T-helper 1 cell (primary cell): ENCODE measurements at places on chromosomes 7 and 10.
A peak's percentile ranks its signal among the peaks of the same experiment; 100 is the strongest.

DNA sequence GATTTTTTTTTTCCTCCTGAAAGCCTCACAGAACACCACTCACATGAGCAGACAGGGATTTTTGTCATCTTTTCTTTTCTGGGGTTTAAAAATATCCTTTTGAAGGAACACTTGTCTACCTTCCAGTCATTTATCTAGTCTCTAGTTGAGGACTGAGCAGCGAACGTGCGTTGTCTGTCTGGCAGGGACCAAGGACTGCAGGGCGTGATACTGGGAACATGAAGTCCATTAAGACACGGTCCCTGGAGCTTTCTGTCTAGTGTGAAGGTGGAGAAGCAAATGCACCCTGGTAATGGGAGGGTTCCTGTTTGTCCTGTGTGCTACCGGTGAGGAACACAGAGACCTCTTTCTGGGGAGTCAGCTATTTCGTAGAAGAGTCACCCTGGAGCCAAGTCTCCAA lies 207.4 kb downstream of the TMEM178B start:
- no peak for DNase-seq

DNA sequence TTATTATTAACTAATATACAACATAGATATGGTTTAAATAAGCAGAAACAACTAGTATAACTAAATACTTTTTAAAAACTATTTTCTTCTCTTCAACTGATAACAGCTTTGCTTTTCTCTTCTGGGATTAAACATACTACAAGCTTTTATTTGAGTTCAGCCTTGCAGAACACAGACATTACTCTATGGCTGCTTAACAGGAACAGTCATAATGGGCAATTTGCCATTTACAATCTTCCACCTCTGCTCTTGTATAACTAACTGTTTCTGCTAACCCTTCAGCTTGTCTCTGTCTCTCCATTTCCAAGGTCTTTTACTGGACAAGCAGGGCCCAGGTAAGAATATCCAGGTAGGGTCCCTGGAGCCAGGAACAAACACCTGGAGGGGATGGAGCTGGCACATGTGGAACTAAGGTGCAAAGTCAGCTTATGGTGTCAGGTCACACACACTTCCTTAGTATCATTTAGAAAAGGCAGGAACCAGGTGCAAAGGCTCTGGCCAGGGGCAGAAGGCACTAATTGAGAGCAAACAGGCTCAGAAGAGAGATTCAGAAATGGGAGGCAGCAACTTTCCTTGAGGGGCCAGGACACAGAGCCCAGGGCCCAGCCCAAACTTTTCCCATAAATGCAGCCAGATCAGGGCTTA lies 93.1 kb downstream of the STRA8 start:
- no peak for DNase-seq

DNA sequence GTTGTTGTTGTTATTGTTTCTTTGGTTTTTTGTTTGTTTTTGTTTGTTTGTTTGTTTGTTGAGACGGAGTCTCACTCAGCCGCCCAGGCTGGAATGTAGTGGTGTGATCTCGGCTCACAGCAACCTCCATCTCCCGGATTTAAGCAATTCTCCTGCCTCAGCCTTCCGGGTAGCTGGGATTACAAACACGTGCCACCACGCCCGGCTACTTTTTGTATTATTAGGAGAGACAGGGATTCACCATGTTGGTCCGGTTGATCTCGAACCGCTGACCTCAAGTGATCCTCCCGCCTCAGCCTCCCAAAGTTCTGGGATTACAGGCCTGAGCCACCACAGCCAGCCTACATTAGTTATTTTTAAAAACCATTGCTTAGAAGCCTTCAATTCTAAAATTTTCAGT lies 45.0 kb downstream of the FOXP2 start:
- DNase-seq = no peak

- DNase-seq = peak; percentile 0
Measured at GRCh38 chr7:68440866-68441265, 1157.4 kb upstream of the AUTS2 start.

DNA sequence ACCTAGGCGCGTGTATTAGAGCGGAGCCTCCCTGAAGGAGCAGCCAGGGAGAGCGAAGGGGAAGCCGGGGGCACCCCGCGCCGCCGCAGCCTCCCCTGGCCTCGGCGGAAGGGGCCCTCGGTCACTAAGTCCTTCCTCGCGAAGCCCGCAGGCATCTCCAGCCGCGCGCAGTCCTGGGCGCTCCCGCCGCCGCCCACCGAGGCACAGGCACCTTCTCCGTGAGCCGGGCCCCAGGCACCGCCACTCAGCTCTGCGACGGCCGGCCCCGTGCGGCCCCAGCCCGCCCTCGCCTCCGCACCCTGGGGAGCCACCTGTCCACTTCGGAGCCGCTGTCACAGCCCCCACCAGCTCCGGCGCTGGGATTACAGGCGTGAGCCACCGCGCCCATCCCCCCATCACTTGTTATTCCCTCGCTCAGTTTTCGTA lies 80.8 kb downstream of the ZNF467 start:
- DNase-seq = no peak

DNA sequence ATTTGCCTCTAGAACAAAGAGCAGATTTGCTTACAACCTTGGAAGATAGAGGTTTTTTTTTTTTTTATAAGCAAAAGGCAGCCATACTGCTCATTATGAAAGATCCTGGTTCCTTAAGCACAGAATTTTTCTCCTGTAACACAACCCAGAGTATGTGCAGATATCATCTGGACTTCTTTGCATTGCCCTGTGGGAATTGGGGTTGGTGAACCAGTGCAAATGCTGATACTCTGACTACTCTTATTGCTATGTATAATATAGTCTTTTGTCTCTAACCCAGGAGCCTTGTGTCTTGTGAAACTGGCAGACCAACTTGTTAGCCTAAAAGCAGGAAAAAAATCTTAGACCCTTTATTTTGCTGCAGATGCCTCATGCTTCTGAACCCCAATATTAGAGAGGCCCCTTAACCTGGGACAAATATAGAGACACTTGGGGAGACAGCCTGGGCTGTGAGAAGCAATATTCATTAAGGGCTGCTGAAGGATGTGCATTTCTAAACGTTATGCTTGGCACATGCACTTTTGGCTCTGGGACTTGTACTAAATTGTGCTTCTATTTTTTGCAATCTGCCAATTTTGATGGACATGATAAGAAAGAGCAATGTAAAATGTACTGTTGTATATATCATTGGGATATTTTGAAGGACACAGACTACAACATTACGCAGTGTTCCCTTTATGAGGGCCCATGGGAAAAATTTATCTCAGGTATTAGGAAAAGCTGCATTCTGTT lies 78.9 kb downstream of the ANLN start:
- DNase-seq = no peak

DNA sequence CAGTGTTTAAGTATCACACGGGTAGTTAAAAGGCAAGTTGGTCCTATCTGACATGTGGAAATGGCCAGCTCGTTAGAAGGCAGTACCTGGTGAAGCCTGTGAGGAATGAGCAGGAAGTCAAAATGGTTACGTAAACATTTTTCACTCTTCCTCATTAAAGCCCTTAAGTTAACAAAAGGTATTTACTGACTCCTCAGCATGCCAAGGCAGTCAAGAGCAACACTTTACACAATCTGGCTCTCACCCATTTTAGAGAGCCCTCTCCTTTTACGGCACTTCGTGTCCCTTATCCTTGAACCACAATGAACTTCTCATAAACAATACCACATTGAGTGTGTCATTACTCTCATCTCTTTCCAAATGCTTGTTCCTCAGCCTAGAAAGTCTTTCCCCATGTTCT lies 11.0 kb upstream of the RSBN1L start:
- DNase-seq = no peak

DNA sequence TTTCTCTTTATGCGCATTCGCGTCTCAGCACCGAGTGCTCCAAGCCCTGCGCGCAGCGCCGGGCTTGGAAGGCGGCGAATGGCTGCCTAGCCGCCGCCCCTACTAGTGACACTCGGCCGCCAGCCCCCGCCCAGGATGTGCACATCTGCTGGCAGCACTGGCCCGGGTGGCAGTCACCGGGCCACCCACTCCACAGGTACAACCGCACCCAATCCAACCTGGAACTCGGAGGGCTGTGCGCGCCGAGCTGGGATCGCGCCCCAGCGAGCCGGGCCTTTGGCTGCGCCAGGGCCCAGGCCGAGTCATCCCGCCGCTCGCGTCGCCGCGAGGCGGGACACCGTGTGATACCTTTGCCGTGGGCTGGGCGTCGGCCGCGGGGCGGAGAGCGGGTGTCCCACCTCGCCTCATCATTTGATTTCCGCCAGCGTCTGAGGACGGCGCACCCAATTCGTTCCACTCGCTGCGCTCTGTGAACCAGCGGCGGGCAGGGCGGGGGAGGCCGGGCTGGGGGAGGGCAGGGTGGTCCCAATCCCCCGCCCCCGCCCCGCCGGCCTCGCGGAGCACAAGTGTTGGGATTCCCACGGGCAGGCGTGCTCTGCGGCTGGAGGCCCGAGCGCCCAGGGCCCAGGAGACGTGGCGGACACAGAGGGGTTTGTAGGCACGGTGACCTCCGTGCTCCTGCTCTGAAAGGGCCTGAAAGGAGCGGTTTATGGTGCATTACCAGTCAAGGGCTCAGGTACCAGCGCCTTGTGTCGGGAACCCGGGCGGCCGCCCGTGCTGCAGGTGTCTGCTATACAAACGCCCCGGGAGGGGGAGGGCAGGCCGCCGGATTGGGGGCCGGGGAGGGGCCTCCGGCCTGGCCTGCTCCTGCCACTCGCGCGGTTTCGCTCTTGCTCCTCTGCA lies 17.8 kb upstream of the PTF1A start:
- DNase-seq = no peak

- DNase-seq = peak; percentile 14
Measured at GRCh38 chr10:89207181-89207800, at the start of gene CH25H. Gene CH25H (minus strand): TSS chr10:89207317. CDS start chr10:89207292, 25 bp downstream.

DNA sequence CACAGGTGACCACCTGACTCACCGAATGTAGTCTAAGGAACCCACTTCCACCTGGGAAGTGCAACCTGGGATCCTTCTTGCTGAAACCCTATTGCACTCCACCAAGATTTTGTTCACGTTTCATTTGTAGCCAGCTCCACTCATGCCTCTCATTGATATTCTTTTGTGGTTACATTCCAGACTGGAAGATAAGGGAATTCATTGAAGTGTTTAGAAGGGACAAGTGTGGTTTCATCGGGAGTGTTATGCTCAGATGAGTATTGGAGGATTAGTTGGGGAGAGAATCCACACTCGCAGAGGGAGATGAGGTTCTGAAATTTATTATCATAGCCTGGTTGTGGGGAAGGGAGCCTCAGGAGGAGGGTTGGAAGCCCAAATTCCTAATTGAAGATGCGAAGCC lies 320.4 kb downstream of the KCNMA1 start:
- DNase-seq = no peak

- DNase-seq = no peak
Measured at GRCh38 chr10:125886914-125887512, 5.9 kb upstream of the DHX32 start.

DNA sequence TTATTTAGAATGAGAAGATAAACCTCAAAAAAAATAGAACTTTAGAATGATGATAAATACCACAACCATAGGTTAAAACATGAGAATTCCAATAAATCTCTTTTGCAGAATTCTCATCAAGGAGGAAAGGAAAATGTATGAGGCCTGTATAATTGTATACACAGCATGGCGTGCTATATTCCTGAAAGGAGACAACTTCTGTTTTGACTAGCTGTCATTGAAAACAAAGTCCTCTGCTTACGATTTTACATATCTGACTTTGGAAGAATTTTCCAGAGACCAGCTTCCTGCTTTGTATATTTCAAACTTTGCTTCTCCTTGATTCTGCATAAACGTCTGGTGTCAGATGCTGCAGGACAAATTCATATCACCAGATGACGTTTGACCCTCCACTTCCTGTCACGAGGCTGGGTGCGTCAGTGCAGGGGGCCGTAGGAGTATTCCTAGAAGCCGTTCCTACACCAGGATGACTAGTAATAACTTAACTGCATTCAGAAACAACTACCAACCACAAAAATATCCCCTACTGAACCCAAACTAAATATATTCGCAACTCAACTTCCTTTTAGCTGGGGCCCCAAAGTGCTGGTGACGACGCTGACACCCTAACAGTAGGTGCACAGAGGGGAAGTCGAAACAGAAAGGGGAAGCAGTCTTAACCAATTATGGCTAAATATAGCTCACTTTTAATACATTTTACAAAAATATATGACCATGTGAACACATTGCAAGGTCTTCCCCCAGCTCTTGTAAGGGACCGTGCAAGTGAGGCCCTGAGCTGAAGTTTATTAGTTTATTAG lies 178.6 kb upstream of the INHBA start:
- DNase-seq = peak; percentile 50

GRCh38 chr7:148540041-148540738 lies 50.4 kb upstream of the C7orf33 start:
- DNase-seq = no peak

DNA sequence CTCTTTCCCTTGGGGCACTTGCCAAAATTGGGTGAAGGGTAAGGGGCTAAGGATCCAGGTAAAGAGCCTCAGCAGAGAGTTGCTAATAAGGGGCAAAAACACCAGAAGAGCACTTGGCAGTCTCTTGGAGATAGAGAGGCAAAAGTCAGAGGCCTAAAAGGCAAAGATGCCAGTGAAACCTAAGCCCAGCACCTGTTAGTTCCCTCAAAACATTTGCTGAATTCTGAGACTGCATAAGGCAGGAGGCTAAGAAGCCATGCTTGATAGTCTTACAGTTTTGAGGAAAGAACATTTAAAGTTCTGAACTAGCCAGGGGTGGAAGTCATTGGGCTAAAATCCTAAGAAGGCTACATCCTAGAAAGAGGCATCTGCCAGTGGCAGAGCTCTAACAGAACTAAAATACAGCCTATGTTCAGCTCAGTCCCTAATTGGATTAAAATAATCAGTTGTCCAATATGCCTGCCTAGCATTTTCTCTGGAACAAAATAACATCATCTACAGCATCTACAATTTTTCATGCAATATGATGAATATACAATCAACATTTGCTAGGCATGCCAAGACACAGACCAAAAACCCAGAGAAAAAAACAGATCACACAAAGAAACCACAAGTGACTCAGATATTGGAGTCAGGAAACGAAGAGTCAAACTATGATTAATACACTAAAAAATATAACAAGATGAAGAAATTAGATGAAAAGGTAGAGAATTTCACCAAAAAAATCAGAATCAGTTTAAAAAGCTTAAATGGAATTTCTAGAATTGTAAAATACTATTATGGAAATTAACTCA lies 7.7 kb downstream of the HTR7 start:
- no peak for DNase-seq
